CMK (cell line): ENCODE measurements at places on chromosomes 13 and 19.

DNA sequence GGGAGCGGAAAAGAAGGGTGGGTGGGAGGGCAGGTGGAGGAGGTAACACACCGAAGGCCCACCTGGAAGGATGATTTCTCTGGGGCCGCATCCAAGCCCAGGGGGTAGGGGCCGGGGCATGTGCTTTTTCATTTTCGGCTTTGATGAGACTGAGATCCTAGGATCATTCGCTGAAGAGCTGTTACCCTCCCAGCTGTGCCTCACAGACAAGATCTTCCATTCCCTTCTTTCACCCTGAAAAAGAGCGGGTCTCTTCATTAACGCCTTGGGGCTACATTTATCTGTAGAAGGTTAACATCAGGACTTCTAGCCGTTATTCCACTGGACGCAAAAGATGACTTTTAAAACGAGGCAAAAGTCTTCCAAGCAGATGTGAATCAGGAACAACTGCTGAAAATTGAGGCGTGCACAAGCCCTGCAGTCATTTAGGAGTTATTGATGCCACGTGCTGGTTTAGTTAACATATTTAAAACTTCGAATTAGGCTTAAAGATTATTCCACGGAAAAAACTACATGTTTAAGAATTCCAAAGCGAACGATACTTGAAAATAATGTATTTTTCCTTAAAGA is 1.1 kb downstream of the LMO7 start:
- no peak for DNase-seq

GRCh38 chr19:39407660-39408391 is 1.2 kb downstream of the ZFP36 start:
- DNase-seq, result no peak

- DNase-seq, result no peak
These were observed 36.7 kb upstream of the C13orf46 start for GRCh38 chr13:114010401-114011101.

- DNase-seq, result no peak
These were observed 20.2 kb downstream of the AP1M1 start for GRCh38 chr19:16217716-16218451.

DNA sequence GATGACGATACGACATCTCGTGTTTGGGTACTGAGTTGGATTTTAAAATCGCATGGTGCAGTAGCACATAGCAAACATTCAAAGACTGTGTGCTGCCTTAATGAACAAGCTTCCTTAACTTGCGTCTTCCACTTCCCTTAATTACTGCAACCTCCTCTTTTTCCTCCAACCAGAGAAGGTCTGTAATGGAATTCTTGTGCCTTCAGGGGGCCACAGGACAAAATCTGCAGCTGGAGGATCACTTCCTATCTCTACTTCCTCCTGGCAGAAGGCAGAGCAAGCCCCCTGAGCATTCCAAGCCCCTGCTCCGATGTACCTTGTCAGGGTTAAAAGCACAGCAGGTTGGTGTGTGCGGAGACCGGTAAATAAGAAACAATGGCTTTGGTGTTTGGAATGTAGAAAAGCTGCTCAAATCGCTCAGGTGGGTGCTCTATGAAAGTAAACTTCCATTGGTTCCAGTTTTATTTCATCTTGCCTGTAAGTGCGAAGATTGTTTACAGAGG is 151.3 kb upstream of the UQCRFS1 start:
- no peak for DNase-seq

GRCh38 chr13:91540158-91540736 is 141.8 kb downstream of the GPC5 start:
- DNase-seq, result peak; percentile 76

GRCh38 chr13:36431204-36432105 is 840 bp upstream of the CCNA1 start:
- DNase-seq, result no peak

DNA sequence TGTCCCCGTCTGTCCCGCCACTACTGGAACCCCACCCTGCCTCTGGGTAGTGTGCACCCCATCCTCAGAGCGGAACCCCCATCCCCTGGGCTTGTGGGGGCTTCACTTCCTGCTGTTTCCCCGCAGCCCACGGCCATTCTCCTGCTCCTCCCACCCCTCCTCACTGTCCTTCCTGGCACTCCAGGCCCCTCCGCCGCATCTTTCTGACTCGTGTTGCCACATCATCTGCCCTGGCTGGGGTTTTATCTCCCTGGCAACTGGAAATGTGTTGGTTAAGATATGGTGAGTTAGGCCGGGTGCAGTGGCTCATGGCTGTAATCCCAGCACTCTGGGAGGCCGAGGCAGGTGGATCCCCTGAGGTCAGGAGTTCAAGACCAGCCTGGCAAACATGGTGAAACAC is 37.3 kb downstream of the KDM4B start:
- DNase-seq, result no peak

GRCh38 chr19:41706741-41707501 is 1.5 kb upstream of the CEACAM5 start:
- DNase-seq, result peak; percentile 42
